Right ventricle myocardium superior (tissue), 1 donor: ENCODE measurements at places on chromosomes 16 and 17. TPM values are rescaled to one million over a fixed set of nuclear protein-coding genes. Genes with fewer than 3 reads are reported as not detected.

SOX9 gene
- 10.9 TPM for total RNA-seq

DNA sequence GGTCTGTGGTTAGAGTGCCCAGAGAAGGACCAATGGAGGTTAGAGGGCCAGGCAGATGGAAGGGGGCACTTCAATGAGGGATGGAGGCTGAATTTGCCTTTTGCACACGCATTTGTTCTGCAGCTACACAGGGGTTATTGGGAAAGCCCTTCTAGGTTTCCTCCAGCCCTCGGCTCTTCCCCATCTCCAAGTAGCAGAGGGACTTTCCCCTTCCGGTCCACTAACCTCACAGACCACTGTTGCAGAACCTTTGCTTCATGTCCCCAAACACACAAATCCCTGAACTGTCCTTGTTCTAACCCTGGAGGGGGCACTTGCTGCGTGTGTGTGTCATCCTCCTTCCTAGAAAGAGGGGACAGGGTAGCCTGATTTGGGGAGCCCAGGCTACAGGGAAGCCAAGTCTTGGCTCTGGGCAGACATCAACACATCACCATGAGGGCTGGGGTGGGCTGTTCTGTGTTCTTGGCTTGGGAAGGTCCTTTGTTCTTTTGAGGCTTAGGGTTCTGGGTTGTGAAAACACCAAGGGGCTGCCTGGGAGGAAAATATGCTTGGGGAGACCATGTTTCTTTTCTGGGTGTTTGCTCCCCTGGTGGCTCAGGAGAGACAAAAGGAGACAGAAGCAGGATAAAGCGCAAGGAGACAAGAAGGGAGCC, 7.3 kb upstream of the NR1D1 start:
- no peak for DNase-seq

DNA sequence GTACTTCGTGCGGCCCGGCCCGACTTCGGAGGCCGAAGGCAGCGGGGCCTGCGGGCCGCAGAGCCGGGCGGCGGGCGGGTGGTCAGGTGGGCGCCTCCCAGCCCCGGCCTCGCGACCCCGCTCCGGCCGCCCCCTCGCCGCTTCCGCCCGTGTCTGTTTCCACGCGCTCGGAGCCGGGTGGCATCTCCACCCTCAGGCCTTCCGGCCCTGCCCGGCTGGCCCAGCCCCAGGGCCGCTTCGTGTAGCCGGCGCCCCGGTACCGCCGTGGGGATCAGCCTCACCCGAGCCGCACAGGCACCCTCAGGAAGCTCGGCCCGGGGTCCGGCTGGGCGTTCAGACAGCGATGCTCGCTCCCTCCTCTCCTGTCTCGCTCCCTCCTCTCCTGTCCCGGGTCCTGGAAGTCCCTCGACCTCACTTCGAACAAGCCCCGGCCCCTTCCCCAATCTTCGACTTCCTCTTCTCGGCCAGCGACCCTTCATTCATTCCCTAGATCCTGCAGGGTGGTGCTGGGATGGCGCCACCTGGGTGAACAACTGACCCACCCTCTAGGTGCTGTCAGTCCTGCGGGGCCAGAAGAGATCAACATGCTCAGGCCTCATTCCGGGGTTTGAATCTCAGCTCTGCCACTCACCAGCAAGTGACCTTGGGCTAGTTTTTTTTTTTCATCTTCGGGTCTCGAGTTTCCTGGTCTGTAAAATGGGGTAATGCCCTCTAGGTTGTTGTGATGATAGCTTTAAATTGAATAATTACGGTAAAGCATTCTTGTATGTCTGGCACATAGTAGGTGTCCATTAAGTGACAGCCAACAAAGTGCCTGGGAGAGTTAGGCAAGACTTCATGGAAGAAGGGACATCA, 610 bp downstream of the VPS4A start:
- DNase-seq, result peak; percentile 67

GRCh38 chr16:76409706-76410105, 132.5 kb downstream of the CNTNAP4 start:
- DNase-seq, result no peak

- DNase-seq, result no peak
Observed at GRCh38 chr16:22898131-22898530, 84.2 kb downstream of the HS3ST2 start.

DNA sequence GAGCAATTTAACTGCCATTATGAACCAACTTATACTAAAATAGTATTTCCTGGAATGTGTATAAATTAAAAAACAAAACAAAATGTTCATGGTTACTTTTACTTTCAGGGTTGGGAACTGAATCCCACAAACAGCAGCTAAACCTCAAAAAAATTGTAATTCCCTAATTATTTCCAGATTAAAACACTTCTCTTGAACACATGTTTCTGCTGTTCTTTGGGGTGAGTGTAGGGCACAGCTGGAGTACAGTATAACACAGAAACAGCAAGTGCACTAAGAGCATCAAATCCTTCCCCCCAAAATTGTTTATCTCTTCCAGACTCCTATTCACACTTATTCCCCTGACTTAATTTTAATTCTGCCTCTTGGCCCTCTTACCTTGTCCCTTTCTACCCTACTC, 56.4 kb downstream of the KANSL1 start:
- no peak for DNase-seq

GRCh38 chr16:711548-712320, 3.2 kb upstream of the METRN start:
- peak; percentile 88 for DNase-seq

- DNase-seq, result no peak
Observed at GRCh38 chr17:81131486-81132196, 33.7 kb upstream of the PVALEF start.

- DNase-seq, result no peak
Observed at GRCh38 chr17:49157784-49158183, 25.2 kb downstream of the B4GALNT2 start.

GRCh38 chr17:46027048-46027975, 28.3 kb downstream of the STH start:
- no peak for DNase-seq

ZNF423 gene
- total RNA-seq, result 8.4 TPM

GRCh38 chr16:67718668-67719047, 458 bp downstream of the GFOD2 start:
- no peak for DNase-seq

DNA sequence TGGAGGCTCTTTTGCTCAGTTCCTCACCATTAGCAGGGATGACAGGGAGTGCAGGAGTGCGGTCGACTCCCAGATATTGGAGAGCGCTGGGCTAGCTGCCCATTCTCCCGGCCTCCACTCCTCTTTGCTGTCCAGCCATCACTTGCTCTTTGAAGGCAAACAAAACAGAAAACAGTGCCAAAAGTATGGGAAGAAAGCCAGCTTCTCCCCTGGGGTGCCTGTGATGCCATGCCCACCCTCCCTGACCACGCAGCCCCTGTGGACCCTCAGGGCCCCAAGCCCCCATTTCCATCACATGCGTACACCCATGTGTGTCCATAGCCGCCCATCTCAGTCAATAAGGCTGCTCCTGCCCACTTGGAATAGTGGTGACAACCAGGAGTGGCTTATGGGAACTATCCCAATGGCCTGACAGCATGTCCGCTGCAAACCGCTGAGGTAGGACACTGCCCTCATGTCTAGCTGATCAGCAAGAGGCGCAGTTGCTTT, 30.0 kb downstream of the MAPT start:
- DNase-seq, result no peak

DNA sequence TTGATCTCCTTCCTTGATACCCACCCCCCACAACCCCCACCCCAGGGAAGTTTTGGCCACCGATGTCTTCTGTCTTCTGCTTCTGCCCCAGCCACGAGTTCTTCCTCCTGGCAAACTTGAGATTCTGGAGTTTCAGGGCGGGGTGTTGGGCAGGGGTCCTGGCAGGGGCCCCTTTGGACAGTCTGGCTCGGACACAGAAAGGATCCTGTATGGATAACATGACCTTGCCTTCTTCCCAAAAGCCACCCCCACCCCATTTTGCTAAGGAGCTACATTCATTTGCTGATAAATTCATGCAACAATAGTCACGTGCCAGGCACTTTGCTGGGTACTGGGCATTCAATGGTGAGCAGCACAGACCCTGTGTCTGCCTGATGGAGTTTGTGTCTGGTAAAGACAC, 5.9 kb upstream of the COL1A1 start:
- DNase-seq, result no peak

GRCh38 chr17:28370035-28370743, at the start of gene VTN:
Gene VTN (minus strand): TSS chr17:28370307. CDS start chr17:28370203, 104 bp downstream.
- peak; percentile 64 for DNase-seq

- DNase-seq, result no peak
Observed at GRCh38 chr17:49093131-49093530, 39.4 kb upstream of the B4GALNT2 start.

- no peak for DNase-seq
Observed at GRCh38 chr17:41492351-41492750, 2.6 kb upstream of the KRT36 start.

DNA sequence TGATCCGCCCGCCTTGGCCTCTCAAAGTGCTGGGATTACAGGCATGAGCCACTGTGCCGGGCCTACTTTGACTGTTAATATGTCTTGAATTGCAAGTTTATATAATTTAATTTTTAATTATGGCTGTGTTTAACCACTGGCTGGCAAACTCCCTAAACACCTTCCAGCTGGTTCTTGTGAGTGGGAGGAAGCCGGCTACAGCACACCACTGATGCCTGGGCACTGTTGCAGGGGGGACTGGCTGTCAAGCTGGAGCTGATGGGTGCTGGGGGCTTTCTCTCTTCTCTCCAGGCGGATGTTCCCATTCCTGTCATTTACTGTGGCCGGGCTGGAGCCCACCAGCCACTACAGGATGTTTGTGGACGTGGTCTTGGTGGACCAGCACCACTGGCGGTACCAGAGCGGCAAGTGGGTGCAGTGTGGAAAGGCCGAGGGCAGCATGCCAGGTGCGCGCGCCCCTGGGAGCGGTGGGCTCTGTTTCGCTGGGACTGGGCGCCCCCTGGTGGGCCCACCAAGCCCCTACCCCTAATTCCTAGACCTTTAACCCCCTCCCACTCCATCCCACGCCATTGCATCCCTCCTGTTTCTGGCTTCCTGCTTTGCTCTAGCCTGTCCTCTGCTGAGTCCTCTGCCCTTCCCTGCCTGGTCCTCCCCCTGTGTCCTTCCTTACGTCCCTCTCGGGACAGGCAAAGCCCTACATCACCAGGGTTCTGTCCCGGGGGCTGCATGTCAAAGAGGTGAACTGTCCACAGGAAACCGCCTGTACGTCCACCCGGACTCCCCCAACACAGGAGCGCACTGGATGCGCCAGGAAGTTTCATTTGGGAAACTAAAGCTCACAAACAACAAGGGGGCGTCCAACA, 9.5 kb downstream of the TBX21 start:
- DNase-seq, result no peak

- no peak for DNase-seq
Observed at GRCh38 chr17:8693328-8693727, 51.3 kb downstream of the CCDC42 start.

- DNase-seq, result peak; percentile 30
Observed at GRCh38 chr17:17364338-17364667, 61.1 kb downstream of the NT5M start.

CNTD1 gene
- not detected for total RNA-seq

CD7 gene
- total RNA-seq, result 0.75 TPM

- no peak for DNase-seq
Observed at GRCh38 chr17:2191785-2192184, 111.8 kb downstream of the SMG6 start.

- no peak for DNase-seq
Observed at GRCh38 chr17:40278414-40278813, 9.3 kb upstream of the CDC6 start.
